ENCODE measurements at places on chromosomes 7 and 10.

DNA sequence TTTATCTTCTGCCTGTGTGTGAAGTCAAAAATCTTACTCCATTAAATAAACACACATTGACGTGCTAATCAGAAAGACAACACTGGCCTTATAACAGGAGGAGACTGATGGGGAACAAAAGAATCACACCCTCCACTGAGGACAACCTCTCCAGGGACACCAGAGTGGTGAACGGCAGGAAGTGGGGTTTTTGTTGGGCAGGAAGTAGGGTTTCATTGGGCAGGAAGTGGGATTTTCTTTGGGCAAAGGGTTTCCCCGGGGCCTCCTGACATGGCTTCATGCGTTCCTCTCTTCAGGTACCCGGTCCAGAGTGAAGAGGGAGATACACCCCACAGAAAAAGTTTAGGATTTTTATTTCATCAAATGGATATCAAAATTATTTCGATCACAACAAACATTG lies 30.6 kb downstream of the ADARB2 start:
- no peak for DNase-seq

GRCh38 chr10:123567984-123568739 lies 98.0 kb upstream of the GPR26 start:
- DNase-seq, result no peak

- DNase-seq, result no peak
These were observed 104.9 kb downstream of the RNLS start for GRCh38 chr10:88478256-88478655.

GRCh38 chr7:96921771-96922170 lies 83.6 kb upstream of the DLX6 start:
- no peak for DNase-seq

DNA sequence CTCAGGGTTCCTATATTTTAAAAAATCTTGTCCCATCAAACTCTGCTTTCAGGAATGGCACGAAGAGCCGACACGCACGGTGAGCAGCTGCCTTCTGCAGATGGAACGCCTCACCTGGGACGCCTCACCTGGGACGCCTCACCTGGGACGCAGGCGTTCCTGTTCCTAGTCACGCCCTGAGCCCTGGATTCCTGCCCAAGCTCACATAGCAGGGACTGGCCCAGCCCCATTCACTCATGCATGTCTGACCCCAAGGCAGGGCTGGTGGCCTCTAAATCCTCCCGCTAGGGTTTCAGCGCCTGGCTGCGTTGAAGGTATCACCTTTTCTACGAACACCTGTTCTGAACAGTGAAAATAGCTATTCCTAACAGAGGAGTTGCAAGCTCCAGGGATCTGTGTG lies 49.8 kb downstream of the CARD11 start:
- no peak for DNase-seq

- DNase-seq, result no peak
These were observed 293.5 kb upstream of the YAE1 start for GRCh38 chr7:39272691-39273090.

GRCh38 chr7:9029681-9030530 lies 596.5 kb downstream of the NXPH1 start:
- DNase-seq, result peak; percentile 73

DNA sequence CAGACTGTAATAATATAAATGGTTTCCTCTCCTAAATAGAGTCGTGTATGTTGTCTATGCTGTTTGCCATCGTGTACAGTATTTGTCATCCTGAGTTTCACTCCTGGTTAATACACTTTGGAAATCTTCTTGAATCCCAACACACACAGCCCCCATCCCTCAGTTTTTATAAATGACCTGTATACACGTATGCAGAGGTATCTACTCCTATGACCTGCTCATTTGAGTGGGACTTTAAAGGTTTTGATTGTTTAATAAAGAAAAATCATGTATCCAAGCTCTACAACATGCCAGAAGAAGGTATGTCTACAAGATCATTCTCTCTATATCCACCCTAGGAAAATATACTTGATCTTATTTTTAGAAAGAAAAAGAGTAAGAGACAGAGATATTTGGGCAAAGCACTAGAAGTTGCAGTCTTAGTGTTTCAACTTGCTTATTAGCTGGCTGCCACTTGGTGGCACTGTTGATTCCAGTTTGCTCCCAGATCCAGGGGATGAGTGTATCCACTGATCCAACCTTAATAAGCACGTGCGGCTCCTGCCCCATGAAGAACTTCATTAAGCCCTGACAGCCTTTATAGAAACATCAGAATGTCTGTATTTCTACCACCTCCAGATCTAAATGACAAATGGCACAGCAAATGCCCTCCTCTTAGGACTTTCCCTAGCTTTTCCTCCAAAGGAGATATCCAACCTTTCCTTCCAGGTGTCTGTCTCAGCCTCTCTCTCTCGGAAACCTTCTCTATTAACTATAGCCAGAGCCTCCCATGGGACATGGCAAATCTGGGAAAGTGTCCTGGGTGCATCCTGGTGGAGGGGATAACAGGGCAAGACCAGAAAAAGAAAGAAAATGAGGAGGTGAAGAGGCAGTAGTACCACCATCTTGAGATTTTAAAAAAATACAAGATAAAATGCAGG lies 181.6 kb upstream of the NEBL start:
- DNase-seq, result no peak

DNA sequence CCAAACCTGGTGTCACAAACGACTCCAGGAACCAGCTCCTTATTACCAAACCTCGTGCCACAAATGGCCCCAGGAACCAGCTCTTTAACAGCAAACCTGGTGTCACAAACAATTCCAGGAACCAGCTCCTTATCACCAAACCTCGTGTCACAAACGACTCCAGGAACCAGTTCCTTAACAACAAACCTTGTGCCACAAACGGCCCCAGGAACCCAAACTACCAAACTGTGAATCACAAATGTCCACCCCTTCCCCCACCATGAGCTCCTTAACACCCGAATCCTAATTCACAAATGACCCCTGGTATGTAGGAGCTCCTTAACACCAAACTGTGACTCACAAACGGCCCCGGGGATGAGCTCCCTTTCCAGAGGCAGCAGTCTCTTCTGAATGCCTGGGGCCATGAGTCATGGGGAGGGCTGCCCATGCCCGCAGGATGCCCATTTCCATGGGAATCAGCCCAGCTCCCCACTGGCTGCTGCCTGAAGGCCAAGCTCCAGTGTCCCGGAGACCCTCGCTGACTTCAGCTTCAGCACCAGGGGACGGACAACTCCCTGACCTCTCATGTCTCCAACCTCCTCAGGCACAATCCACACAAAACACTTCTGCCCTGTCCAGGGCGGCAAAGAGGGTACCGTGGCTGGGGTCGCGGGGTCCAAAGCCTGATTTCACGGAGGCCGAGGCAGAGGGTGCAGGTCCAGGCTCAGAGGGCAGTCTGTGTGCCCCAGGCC lies 213.1 kb downstream of the ELFN1 start:
- DNase-seq, result no peak

DNA sequence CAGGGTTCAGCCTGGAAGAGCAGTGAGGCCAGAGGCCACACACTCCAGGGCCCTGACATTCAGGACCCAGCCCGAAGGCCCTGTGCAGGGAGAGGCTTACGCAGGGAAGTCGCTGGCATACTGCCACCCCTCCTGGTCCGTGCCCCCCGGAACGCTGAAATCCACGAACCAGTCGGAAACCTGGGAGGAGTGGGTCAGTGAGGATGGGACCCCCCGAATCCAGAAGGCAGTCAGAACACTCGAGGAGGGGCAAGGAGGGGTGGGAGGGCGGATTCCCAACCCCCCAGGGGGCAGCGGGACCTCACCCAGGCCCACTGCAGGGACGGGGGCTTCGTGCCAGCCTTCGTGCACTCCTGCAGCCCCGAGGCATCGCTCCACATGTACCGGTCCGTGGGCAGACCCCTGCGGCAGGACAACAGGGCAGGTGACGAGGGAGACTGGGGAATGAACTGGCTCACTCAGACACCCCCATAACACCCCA lies 13.5 kb downstream of the BHLHA15 start:
- no peak for DNase-seq

GRCh38 chr7:16399265-16399831 lies 22.0 kb downstream of the CRPPA start:
- DNase-seq, result no peak
